ENCODE measurements at places on chromosomes 7 and 10.

- no peak for DNase-seq
Observed at GRCh38 chr7:85178531-85179298, 8.1 kb downstream of the SEMA3D start.

GRCh38 chr7:136874393-136875032 is 6.1 kb downstream of the CHRM2 start:
- no peak for DNase-seq

DNA sequence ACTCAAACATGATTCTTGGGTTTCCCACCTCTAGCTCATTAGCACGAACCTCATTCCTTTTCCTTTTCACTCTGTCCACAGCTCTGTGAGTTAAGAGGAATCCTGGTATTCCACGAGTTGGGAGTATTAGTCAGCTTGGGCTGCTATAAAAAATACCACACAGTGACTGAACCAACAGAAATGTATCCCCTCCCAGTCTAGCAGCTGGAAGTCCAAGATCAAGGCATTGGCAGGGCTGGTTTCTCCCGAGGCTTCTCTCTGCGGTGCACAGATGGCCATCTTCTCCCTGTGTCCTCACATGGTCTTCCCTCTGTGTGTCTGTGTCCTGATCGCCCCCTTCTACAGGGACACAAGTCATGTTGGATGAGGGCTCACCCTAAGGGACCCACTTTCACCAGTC is 261.6 kb downstream of the TNS3 start:
- no peak for DNase-seq

GRCh38 chr10:119209035-119209735 is 1.8 kb downstream of the GRK5 start:
- no peak for DNase-seq

GRCh38 chr10:119353421-119353820 is 146.1 kb downstream of the GRK5 start:
- DNase-seq: no peak

- DNase-seq: no peak
Observed at GRCh38 chr10:121926671-121927317, 1.0 kb downstream of the ATE1 start.

- DNase-seq: no peak
Observed at GRCh38 chr7:81260152-81260551, 341.3 kb upstream of the SEMA3C start.

DNA sequence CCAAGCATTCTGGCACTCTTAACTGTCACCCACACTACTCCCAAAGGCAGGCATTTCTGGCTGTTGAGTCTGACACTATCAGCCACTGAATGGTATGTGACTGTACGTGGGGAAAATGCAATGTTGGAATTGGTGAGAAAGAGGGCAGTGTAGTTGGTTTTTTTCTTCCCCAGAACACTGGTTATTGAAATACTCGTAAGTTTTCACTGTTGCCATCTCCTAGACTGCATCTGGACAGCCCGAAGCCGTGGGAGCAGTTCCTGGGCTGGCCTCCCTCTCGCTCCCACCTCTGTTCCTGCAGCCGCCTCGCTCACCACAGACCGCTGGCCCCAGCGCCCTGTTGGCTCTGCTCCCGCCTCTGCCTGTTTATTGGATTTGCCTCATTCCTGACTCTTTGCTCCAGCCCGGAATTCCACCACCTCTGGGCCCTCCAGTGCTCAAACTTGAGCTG is 5.7 kb downstream of the PLCE1 start:
- no peak for DNase-seq

DNA sequence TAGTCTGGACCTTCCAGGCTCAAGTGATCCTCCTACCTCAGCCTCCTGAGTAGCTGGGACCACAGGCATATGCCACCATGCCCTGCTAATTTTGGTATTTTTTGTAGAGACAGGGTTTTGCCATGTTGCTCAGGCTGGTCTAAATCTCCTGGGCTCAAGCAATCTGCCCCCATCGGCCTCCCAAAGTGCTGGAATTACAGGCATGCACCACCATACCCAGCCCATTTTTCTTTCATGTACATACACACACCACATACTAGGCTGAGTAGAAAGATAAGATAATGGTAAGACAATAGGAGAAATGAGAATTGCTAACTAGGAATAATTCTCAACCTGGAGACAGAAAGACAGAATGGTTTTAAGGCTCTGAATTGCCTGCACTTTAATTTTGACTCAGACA is 83.8 kb downstream of the CPEB3 start:
- DNase-seq: no peak

- DNase-seq: no peak
Observed at GRCh38 chr7:11261470-11261869, 287.8 kb downstream of the PHF14 start.

DNA sequence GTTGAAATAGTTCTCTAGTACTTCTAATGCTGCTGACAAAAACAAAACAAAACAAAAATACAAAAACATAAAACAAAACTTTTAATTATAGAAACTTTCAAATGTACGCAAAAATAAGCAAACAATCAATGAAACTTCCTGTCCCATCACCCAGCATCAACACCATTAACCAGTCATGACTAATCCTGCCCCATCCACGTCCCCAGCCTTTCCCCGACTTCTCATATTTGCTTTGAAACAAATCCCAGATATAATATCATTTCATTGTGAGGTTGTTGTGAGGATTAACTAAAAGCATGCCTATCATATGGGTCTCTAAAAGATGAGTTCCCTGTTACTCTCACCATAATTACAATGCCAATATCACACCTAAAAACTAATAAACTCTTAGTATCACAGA is 55.7 kb downstream of the CSTF2T start:
- no peak for DNase-seq

DNA sequence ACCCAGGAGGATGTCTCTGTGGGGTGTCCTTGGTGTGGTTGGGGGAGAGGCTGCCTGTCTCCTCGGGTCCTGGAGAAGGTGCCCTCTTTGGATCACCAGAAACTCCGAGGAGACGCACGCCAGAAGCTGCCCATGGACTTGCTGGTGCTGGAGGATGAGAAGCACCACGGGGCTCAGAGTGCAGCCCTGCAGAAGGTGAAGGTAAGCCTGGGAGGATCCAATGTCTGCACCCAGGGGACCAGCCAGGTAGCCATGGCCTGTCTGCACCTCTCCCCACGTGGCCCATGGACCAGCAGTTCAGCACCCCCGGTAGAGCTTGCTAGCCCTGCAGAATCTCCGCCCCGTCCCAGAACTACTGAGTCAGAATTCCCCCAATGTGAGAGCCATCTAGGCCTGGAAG is 5.1 kb downstream of the ANKRD2 start:
- no peak for DNase-seq

DNA sequence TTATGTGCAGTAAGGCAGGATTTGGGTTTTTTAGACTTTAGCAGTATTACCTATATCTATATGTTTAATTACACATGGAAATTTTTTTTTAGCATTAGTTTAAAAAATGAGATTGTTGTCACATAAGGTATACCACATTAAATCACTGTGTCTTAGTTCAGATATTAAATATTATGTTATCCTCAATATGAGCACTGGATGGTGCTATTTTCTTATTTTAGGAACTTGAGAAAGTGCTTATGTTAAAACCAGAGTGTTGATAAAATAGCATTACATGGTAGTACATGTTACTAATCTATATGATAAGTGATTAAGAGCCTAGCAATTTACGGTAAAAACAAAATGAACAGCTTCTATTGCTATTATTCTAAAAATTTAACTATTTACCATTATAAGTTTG is 28.8 kb downstream of the MIOS start:
- DNase-seq: no peak

GRCh38 chr10:129958148-129958628 is 5.9 kb downstream of the EBF3 start:
- DNase-seq: no peak

- no peak for DNase-seq
Observed at GRCh38 chr7:36871863-36872262, 147.6 kb upstream of the AOAH start.

GRCh38 chr10:63498665-63499064 is 22.5 kb upstream of the REEP3 start:
- DNase-seq: no peak

GRCh38 chr10:24824124-24824523 is 100.4 kb upstream of the ARHGAP21 start:
- DNase-seq: no peak

DNA sequence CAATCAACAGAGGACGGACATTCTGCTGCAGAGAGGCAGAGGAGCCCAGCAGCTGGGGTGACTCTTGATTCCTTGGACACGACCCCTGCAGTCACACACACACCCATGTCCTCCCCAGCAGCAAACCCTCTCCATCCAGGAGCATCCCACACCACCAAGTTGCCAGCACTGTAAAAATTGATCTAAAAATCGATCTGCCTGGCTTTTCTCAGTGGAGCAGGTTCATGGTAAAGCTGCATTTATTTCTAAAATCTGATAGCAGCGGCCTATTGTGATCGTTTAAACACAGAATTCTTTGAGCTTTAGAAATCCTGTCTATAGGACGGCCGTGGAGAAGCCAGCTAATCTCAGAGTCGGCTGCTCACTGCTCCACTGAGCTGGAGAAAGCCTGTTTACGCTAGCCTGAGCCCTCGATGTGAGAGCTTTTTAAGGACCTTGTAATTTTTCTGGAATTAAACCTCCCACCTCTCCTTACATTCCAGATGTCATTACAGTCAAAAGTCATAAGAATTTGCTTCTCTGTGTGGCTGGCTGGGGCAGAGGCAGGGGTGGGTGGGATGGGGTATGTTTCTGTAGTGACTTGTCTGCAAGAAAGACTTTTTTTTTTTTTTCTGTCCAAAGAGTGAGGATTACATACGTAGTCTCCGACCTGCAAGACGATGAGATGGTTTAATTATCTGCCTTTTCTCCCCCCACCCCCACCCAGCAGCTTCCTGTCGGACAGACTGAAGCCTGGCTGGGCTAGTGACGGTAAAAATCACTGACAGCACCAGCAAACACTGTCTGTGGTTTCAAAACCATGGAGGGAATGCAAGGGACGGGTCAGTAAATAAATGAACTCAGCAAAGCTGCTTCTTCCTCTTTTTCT is 31.6 kb downstream of the TRIM8 start:
- DNase-seq: no peak

Measured in esophagus squamous epithelium (tissue), 5 donors.